ENCODE measurements at places on chromosomes 3 and 15. TPM values are rescaled to one million over a fixed set of nuclear protein-coding genes. Genes with fewer than 3 reads are reported as not detected.

Gene PIF1
- total RNA-seq = 3.4 TPM

Gene GOLGA6B
- total RNA-seq = not detected

Gene RMDN3
- total RNA-seq = 31.9 TPM

Gene ATP10A
- 22.9 TPM for total RNA-seq

Gene AP2M1
- 311 TPM for total RNA-seq

Gene PPP2R3A
- total RNA-seq = 22.5 TPM

Gene GABRG3
- 0.04 TPM for total RNA-seq

Gene PTPN23
- 12.9 TPM for total RNA-seq

Gene TAGLN3
- 2.7 TPM for total RNA-seq

Gene ROPN1
- total RNA-seq = not detected

Gene DPPA2
- not detected for total RNA-seq

Gene SCAMP5
- total RNA-seq = 2.2 TPM

Gene ERC2
- 0.81 TPM for total RNA-seq

Gene COL8A1
- total RNA-seq = 102 TPM

Gene ZNF660
- total RNA-seq = 2.4 TPM

Gene HEG1
- 85.5 TPM for total RNA-seq

DNA sequence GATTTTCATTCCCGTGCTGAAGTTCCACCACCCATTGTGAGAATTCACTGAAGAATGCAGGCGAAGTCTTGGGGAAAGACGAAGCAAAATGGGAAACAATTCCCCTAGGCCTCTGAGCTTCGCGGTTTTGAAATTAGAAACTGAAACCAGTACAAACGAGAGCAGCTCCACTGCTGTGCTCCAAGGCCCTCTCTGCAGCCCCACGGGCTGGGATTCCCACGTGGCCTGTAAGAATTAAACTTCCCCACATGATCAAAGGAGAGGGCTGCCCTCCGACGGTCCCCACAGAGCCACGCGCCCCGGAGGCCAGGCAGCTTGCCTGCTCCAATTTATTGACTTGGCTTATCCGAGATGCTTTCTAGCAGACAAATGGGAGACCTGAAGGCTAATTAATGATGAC lies 144.0 kb downstream of the GREM1 start:
- peak; percentile 68 for ATAC-seq

GRCh38 chr3:98765721-98766120 lies 2.6 kb downstream of the ST3GAL6 start:
- no peak for ATAC-seq

- no peak for ATAC-seq
These were observed 3.3 kb downstream of the AMIGO3 start for GRCh38 chr3:49716169-49716568.

DNA sequence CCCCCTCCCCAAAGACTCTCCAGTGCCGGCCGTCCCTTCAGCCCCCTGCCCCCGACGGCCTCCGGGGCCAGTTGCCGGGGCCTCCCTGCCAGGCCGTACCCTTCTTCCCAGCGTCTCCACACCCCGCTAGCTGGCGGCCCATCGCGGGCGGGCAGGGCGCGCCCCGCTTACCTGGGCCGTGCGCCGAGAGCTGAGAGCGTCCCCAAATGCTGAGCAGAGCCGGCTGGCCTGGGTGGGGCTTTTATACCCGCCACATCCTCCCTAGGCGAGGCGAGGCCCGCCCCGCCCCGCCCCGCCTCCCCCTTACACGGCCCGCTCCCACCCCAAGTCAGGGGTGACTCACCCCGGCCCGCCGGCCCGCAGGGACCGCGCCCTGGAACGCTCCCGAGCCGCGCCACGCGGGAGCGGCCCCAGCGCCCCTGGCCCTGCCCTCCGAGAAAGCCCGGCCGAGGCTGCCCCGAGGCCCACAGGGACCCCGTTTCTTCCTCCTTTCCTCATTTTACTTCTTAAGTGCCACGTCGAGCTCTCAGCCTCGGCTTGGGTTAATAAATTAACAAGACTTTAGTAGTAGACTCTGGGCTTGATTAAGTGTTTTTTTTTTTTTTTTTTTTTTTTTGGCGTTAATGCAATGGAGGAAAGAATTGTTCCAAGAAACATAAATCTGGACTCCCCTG lies at the start of gene ANXA2:
Gene ANXA2, minus strand, starts transcription at position 215 of the 674 bp plus-strand sequence. CDS start 11,911 bp downstream, outside the sequence.
- ATAC-seq = peak; percentile 89

DNA sequence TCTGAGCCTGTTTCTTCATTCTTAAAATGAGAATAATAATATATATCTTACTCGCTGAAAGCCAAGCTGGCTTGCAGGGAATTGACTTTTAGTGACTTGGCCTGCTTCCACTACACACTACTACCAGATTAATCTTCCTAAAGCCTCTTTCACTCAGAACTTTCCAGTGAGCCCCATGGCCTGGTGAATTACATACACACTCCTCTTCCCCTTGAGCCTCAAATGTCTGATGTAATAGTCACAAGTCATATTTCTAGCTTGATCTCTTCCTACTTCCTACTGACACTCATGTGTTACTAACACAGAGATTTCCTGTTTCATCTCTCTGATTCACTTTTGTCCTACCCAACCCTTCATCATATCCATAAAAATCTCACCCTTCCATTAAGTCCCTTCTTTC lies 82.7 kb upstream of the SOX2 start:
- no peak for ATAC-seq

- no peak for ATAC-seq
These were observed 108.8 kb upstream of the SLC25A36 start for GRCh38 chr3:140832883-140833282.

DNA sequence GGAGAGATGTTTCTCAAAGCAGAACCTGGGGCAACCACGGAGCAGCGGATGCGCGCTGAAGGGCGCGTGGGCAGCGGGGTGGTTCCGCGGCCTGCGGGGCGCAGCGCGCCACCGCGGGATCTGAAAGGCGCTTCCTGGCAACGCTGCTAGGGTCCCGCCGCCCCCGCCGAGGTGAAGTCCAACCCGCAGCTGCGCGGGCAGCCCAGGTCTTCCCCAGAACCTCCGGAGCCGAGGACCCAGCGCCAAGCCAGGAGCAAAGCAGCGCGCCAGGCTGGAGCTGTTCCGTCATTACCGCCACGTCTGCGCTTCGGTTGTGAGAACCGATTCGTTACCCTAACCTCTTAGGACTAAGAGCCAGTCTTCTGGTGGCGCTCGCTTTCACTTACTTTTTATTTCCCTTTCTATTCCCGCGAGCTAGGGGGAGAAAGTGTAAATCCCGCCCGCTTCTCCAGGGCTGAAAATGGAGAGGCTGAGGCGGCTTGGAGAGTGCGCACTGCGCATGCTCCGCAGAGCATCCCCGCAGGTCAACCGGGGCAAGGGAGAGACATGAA lies 3.2 kb upstream of the GABRG3 start:
- no peak for ATAC-seq

DNA sequence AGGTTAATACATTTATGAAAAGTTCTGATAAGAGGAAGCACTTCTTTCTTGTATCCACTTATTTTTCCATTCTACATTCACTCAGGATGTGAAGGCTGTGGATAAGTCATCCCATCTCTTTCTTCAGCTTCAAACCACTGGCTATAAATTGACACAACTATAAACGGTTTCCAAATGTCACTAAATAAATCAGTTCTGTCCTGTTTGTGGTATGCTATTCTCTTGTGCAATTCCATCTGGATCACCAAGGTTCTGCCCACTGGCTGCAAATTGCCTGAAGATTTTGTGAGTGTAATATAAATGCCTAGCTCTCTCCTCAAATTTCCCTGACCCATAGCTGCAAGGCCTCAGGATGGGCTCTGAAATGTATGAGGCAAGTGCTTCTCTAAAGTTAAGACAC lies 7.1 kb upstream of the LMOD3 start:
- ATAC-seq = no peak

GRCh38 chr15:51672155-51672687 lies 9.1 kb upstream of the SCG3 start:
- ATAC-seq = no peak

DNA sequence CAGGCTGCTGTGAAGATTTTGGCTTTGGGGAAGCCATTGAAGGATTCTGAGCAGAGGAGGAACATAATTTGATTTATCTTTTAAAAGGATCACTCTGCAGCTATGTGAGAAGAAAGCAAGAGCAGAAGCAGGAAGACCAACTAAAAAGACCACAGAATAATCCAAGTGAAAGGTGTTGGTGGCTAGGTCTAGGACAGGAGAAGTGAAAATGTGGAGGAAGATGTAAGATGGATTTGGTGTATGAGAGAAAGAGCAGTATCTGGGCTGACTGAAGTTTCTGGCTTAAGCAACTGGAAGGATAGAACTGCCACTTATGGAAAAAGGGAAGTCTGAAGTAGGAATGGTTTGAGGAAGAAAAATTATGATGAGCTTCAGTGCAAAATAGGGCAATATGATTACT lies 62.0 kb downstream of the SFMBT1 start:
- no peak for ATAC-seq

- no peak for ATAC-seq
These were observed 363.1 kb upstream of the PLSCR5 start for GRCh38 chr3:146968204-146968651.

DNA sequence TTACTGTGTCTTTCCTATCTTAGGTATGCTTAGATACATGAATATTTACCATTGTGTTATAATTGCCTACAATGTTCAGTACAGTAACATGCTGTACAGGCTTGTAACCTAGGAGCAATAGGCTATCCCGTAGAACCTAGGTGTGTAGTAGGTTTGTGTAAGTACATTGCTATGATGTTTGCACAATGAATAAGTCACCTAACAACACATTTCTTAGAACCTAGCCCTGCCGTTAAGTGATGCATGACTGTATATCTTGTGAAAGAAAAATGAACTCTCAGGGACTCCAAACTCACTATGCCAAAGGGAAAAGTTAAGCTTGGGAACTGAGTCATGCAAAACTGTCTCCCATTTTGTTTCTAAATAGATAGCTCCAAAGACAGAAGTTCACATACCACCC lies 91.5 kb upstream of the ACP3 start:
- ATAC-seq = no peak

DNA sequence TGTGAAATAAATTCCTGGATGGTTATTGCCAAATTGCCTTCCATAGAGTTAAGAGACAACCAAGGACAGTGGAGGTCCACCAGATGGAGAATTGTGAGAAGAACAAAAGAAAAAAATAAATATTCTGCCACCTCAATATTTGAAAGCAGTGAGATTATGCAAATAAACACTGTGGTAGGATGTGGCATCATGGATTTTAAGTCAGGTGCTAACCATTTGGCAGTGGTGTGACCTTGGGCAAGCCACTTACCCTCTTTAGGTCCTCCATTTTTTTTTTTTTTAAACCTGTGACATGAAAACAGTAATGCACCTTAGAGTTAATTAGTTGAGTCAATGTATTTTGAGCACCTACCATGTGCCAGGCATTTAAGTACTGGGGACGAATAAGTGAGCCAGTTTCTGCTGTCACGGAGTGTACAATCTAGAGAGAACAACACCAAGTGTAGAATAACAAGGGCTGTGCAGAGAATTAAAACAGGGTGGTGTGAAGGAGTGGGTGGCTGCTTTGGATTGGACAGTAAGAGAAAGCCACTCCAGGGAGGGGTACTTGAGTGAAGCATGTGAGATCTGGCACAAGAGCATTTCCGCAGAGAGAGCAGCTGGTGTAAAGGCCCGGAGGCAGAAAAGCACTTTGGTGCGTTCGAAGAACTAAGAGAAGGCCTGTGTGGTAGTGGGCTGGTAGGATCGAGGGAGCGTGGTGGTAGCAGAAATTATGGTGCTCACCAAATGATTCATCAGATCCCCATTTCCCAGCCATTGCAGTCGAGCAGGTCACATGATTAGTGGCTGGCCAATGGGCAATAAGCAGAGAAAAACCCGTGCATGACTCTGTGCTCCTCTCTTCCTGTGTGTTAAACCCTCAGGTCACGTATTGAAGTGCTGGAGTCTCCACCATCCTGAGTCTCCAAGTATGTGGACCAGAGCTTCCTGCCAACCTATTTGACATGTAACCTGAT lies 39.2 kb downstream of the CCK start:
- no peak for ATAC-seq

- no peak for ATAC-seq
These were observed 55.6 kb downstream of the LHFPL4 start for GRCh38 chr3:9497821-9498565.

DNA sequence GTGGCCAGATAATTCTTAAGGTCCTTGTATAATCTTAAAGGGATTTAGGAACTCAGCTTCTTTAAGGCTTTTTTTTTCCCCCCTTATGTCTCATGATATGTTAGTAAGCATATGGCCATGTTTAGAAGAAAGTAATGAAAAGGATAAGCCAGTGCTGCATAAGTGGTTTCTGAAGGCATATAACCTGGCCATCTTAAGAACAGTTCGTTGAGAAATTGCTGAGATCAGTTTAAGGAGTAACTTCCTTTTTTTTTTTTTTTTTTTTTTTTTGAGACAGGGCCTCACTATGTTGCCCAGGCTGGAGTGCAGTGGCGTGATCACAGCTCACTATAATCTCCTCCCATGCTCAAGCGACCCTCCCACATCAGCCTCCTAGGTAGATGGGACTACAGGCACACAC lies 51.7 kb downstream of the UBE2E2 start:
- no peak for ATAC-seq

- ATAC-seq = no peak
These were observed 20.7 kb downstream of the RAP2B start for GRCh38 chr3:153182501-153183293.

- ATAC-seq = no peak
These were observed 64.9 kb downstream of the SGO1 start for GRCh38 chr3:20121088-20121487.

- no peak for ATAC-seq
These were observed 92.0 kb downstream of the ATG7 start for GRCh38 chr3:11364181-11364580.

GRCh38 chr3:36487616-36488015 lies 107.3 kb downstream of the STAC start:
- ATAC-seq = no peak

- no peak for ATAC-seq
These were observed 117.2 kb upstream of the LRIG1 start for GRCh38 chr3:66618066-66618465.

DNA sequence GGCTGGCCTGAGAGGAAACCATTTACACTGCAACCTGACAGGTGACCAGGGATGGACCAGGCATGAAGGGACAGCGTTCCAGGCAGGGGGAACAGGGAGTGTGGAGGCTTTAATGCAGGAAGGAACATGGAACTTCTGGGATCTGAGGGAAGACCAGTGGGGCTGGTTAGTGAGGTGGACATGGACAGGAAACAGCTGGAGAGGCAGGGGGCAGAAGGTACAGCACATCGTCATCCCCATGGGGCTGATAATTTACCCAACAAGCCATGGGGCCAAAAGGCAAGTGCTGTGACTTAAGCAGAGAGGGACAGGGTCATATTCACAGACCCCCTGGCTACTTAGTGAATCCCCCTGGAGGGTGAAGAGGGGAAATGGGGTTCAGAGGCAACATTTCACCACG lies 77.0 kb upstream of the LARS2 start:
- ATAC-seq = no peak

- no peak for ATAC-seq
These were observed 21.2 kb downstream of the SLC7A14 start for GRCh38 chr3:170564664-170565063.

DNA sequence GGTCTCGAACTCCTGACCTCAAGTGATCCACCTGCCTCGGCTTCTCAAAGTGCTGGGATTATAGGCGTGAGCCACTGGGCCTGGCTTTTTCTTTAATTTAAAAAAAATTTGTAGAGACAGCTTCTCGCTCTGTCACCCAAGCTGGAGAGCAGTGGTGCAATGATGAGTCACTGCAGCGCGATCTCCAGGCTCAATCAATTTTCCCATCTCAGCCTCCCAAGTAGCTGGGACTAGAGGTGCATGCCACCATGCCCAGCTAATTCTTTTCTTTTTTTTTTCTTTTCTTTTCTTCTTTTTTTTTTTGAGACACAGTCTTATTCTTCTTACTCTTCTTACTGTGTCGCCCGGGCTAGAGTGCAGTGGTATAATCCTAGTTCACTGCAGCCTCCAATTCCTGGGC lies 19.8 kb downstream of the TUBGCP4 start:
- no peak for ATAC-seq

GRCh38 chr3:197555281-197556261 lies at the start of gene BDH1:
Gene BDH1 (minus strand): TSS chr3:197555968. CDS start chr3:197546443, 9,525 bp downstream.
- peak; percentile 6 for ATAC-seq

GRCh38 chr3:98791341-98792325 lies 28.5 kb downstream of the ST3GAL6 start:
- no peak for ATAC-seq

All from gastroesophageal sphincter (tissue), 4 donors.